NCI-H1436 treated with DMSO at 0.1 percent for 48 hours (cell line): ENCODE measurements at places on chromosomes 3 and 15.

DNA sequence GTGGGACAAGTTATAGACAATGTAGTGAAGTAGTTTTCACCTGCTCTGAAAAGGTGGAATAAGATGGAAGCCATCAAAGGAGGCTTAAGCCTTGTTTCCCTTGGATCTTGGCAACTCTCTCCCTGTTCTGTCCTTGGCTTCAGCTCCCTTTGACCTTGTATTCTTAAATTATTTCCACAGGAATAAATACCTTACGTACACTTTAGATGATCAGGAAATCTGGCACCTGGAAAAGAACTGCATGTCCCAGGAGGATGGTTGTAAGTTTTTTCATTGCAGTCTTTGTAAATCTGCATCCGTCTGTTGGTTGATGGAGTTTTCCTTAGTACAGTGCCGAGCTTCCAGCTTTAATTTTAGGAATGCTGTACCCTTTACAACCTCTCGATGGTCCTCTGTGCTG is 11.8 kb downstream of the ST6GAL1 start:
- DNase-seq = no peak

- no peak for DNase-seq
These were observed 21.9 kb downstream of the LTF start for GRCh38 chr3:46442576-46443530.

- no peak for DNase-seq
These were observed 209.8 kb downstream of the TNIK start for GRCh38 chr3:171250444-171250843.

- no peak for DNase-seq
These were observed 38.9 kb upstream of the IREB2 start for GRCh38 chr15:78399091-78399490.

DNA sequence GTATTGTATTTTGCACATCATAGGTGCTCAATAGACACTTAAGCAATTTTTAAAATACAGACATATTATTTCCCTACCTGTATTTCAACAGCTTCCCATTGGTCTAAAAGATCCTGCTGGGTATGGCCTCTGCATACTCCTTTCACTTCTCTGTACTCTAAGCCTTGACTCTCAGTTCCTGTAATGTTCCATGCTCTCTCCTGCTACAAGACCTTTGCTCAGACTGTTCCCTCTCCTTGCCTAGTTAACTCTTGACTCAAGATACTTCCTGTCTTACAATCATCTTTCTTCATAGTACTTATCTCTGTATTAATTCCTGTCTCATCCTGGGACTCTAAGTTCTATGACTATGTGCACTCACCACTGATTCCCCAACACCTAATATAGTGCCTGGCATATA is 1.7 kb downstream of the SCN11A start:
- no peak for DNase-seq

GRCh38 chr3:189363590-189364255 is 192.0 kb downstream of the TPRG1 start:
- DNase-seq = no peak
